ENCODE measurements at places on chromosomes 11 and 22. TPM values are rescaled to one million over a fixed set of nuclear protein-coding genes. Genes with fewer than 3 reads are reported as not detected.

KRTAP5-1 gene
- total RNA-seq, result not detected

MS4A15 gene
- total RNA-seq, result not detected

RIMBP3C gene
- total RNA-seq, result 1.6 TPM

DSCAML1 gene
- total RNA-seq, result 0.17 TPM

CCDC116 gene
- total RNA-seq, result not detected

DEPDC5 gene
- total RNA-seq, result 19.7 TPM

CRYAB gene
- 6.1 TPM for total RNA-seq

GRCh38 chr11:45983471-45983845 lies 61.0 kb downstream of the LARGE2 start:
- H3K27me3 ChIP-seq, result no peaks in the 10 kb centered on the region
- no peak overlapping the region for H3K4me3 ChIP-seq
- H3K4me1 ChIP-seq, result peaks cover 29% of the 10 kb centered on the region

- no peaks in the 10 kb centered on the region for H3K27me3 ChIP-seq
- no peaks in the 10 kb centered on the region for H3K36me3 ChIP-seq
- H3K27ac ChIP-seq, result no peak overlapping the region
Measured at GRCh38 chr11:74577624-74578396, 14.6 kb upstream of the POLD3 start.

- H3K4me3 ChIP-seq, result no peak overlapping the region
- no peaks in the 10 kb centered on the region for H3K36me3 ChIP-seq
- H3K27ac ChIP-seq, result no peak overlapping the region
- H3K27me3 ChIP-seq, result no peaks in the 10 kb centered on the region
Measured at GRCh38 chr11:41978945-41979344, 519.5 kb upstream of the LRRC4C start.

DNA sequence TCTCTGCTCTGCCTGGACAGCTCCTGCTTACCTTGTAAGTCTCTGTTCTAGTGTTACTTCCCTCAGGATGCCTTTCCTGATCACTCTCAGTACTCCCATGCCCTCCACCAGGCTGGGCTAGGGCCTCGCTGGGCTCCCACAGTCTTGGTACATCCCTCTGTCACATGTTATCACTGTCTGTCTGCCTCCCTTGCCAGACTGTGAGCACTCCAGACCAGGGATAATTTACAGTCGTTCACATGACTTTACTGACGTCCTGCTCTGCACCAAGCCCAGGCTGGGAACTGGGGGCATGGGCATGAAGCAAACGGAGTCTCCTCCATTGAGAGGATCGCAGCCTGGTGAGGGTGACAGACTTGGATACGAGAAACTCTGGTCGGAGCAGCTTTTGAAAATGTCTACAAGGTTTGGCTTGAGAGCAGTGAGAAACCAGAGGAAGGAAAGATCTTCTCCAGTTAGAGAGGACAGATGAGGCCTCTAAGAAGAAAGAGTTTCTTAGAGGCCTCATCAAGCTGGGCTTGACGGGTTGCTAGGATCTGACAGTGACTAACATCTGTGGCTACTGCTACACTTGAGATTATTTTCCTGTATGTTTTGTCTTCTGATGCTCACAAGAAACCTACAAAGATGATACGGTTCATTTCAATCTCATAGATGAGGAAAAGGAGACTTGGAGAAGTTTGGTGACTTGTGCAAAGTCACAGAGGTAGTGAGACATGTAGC lies 12.5 kb downstream of the USP35 start:
- no peak overlapping the region for H3K4me3 ChIP-seq
- H3K4me1 ChIP-seq, result no peaks in the 10 kb centered on the region
- H3K27me3 ChIP-seq, result no peaks in the 10 kb centered on the region
- DNase-seq, result no peak

DNA sequence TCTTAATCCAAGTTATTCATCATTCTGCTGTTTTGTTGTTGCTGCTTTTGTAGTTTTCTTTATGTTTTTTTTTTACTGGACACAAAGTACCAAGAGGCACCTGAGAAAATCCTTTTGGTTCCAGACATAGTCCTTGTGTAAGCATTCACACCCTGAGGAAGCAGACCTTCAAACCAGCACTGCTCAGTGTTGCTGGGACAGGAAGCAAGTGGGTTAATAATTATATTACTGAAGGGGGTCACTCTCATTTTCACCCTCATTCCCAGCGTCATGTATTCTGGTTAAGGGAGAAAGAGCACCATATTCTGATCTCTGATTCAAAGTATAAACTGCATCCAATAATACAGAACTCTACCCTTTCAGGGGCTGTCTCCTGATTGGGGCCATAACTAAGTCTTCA lies 5.9 kb upstream of the ALKBH3 start:
- no peak overlapping the region for H3K4me3 ChIP-seq
- DNase-seq, result no peak
- H3K27me3 ChIP-seq, result peaks cover 30% of the 10 kb centered on the region
- no peaks in the 10 kb centered on the region for H3K36me3 ChIP-seq
- no peak overlapping the region for H3K27ac ChIP-seq
- H3K4me1 ChIP-seq, result no peaks in the 10 kb centered on the region

- H3K36me3 ChIP-seq, result no peaks in the 10 kb centered on the region
- H3K4me3 ChIP-seq, result no peak overlapping the region
- H3K4me1 ChIP-seq, result peaks cover 6% of the 10 kb centered on the region
- no peak overlapping the region for H3K27ac ChIP-seq
- DNase-seq, result no peak
- H3K27me3 ChIP-seq, result no peaks in the 10 kb centered on the region
Measured at GRCh38 chr11:16191868-16192240, 164.5 kb downstream of the SOX6 start.

GRCh38 chr11:123838199-123838598 lies 32.0 kb upstream of the OR6M1 start:
- no peak overlapping the region for H3K27ac ChIP-seq
- no peak for DNase-seq
- no peaks in the 10 kb centered on the region for H3K36me3 ChIP-seq

GRCh38 chr11:129695571-129696308 lies 119.9 kb upstream of the TMEM45B start:
- H3K27me3 ChIP-seq, result no peaks in the 10 kb centered on the region
- H3K27ac ChIP-seq, result no peak overlapping the region
- DNase-seq, result peak; percentile 89
- no peaks in the 10 kb centered on the region for H3K36me3 ChIP-seq
- H3K4me1 ChIP-seq, result no peaks in the 10 kb centered on the region

GRCh38 chr22:42268852-42269410 lies 1.5 kb downstream of the TCF20 start:
- H3K27ac ChIP-seq, result peak overlapping the region; percentile 79
- H3K4me3 ChIP-seq, result peak overlapping the region; percentile 93
- no peak for DNase-seq
- peaks cover 6% of the 10 kb centered on the region for H3K27me3 ChIP-seq

- H3K27me3 ChIP-seq, result no peaks in the 10 kb centered on the region
- no peak for DNase-seq
- H3K4me3 ChIP-seq, result no peak overlapping the region
Measured at GRCh38 chr22:33745501-33745900, 174.8 kb downstream of the LARGE1 start.

GRCh38 chr11:60786811-60787567 lies 1.9 kb downstream of the MS4A10 start:
- H3K36me3 ChIP-seq, result no peaks in the 10 kb centered on the region
- DNase-seq, result no peak
- H3K27ac ChIP-seq, result no peak overlapping the region
- no peaks in the 10 kb centered on the region for H3K4me1 ChIP-seq
- no peak overlapping the region for H3K4me3 ChIP-seq
- H3K27me3 ChIP-seq, result no peaks in the 10 kb centered on the region

DNA sequence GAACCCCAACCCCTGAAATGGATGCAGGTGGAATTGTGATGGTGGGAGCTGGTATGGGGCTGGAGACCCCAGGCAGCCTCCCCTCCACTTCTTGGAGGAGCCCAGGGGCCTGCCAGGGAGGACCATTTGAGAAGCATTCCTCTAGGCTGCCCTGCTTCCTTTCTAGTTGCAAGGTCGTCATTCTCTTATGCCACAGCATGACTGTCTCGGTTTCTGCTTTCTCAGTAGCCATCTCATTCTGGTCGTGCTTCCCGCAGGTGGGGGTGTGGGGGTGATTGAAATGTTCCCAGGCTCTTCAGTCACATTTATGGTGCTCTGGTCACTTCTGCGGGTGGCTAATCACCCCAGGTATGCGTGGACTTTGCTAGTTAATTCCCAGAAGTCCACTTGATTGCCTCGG lies 223.7 kb upstream of the TBCEL start:
- no peaks in the 10 kb centered on the region for H3K27me3 ChIP-seq
- no peak for DNase-seq
- H3K36me3 ChIP-seq, result no peaks in the 10 kb centered on the region
- H3K4me3 ChIP-seq, result no peak overlapping the region
- H3K4me1 ChIP-seq, result no peaks in the 10 kb centered on the region
- H3K27ac ChIP-seq, result no peak overlapping the region

GRCh38 chr11:123519055-123519796 lies 89.2 kb downstream of the GRAMD1B start:
- 0 out of 2 replicates have a peak overlapping the region, but pooled peaks have one; percentile 45 for H3K27ac ChIP-seq
- H3K36me3 ChIP-seq, result no peaks in the 10 kb centered on the region
- H3K4me3 ChIP-seq, result no peak overlapping the region
- peak; percentile 26 for DNase-seq
- H3K27me3 ChIP-seq, result no peaks in the 10 kb centered on the region
- H3K4me1 ChIP-seq, result peaks cover 35% of the 10 kb centered on the region

DNA sequence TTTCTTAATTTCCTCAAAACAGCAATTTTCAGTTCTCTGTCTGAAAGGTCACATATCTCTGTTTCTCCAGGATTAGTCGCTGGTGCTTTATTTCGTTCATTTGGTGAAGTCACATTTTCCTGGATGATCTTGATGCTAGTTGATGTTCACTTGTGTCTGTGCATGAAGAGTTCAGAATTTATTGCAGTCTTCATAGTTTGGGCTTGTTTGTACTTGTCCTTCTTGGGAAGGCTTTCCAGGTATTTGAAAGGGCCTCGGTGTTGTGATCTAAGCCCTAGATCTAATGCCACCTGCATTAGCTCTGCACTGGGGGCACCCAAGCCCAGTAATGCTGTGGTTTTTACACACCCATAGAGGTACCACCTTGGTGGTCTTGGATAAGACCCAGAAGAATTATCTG lies 228.9 kb downstream of the GUCY1A2 start:
- H3K4me3 ChIP-seq, result no peak overlapping the region
- no peak overlapping the region for H3K27ac ChIP-seq
- DNase-seq, result no peak
- H3K36me3 ChIP-seq, result no peaks in the 10 kb centered on the region
- H3K27me3 ChIP-seq, result no peaks in the 10 kb centered on the region
- H3K4me1 ChIP-seq, result peaks cover 22% of the 10 kb centered on the region

GRCh38 chr11:76660533-76661305 lies 9.8 kb downstream of the LRRC32 start:
- H3K4me3 ChIP-seq, result no peak overlapping the region
- no peaks in the 10 kb centered on the region for H3K36me3 ChIP-seq
- H3K27ac ChIP-seq, result no peak overlapping the region
- no peaks in the 10 kb centered on the region for H3K27me3 ChIP-seq
- DNase-seq, result no peak
- H3K4me1 ChIP-seq, result no peaks in the 10 kb centered on the region

GRCh38 chr11:69200331-69201065 lies 44.8 kb downstream of the SMIM38 start:
- H3K27ac ChIP-seq, result no peak overlapping the region
- H3K4me3 ChIP-seq, result no peak overlapping the region
- no peaks in the 10 kb centered on the region for H3K27me3 ChIP-seq

DNA sequence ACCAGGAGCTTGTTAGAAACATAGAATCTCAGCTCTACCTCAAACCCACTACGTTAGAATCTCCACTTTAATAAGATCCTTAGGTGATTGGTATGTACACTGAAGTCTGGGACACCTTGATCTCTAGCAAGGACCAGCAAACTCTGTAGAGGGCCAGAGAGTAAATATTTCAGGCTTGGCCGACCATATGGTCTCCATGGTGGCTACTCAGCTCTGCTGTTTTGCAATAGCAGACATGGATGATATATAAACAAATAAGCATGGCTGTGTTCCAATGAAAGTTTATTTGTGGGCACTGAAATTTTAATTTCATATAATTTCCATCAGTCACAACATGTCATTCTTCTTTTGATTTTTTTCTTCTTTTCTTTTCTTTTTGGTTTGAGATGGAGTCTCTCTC lies 23.9 kb downstream of the UBASH3B start:
- H3K27me3 ChIP-seq, result no peaks in the 10 kb centered on the region
- H3K4me3 ChIP-seq, result no peak overlapping the region
- no peaks in the 10 kb centered on the region for H3K4me1 ChIP-seq
- H3K36me3 ChIP-seq, result no peaks in the 10 kb centered on the region
- H3K27ac ChIP-seq, result no peak overlapping the region

GRCh38 chr11:118625036-118625690 lies 17.7 kb downstream of the PHLDB1 start:
- H3K27me3 ChIP-seq, result no peaks in the 10 kb centered on the region
- H3K4me3 ChIP-seq, result no peak overlapping the region
- peaks cover 10% of the 10 kb centered on the region for H3K36me3 ChIP-seq

GRCh38 chr11:98549571-98549970 lies 471.2 kb upstream of the CNTN5 start:
- H3K36me3 ChIP-seq, result no peaks in the 10 kb centered on the region
- H3K4me3 ChIP-seq, result no peak overlapping the region
- no peaks in the 10 kb centered on the region for H3K4me1 ChIP-seq

DNA sequence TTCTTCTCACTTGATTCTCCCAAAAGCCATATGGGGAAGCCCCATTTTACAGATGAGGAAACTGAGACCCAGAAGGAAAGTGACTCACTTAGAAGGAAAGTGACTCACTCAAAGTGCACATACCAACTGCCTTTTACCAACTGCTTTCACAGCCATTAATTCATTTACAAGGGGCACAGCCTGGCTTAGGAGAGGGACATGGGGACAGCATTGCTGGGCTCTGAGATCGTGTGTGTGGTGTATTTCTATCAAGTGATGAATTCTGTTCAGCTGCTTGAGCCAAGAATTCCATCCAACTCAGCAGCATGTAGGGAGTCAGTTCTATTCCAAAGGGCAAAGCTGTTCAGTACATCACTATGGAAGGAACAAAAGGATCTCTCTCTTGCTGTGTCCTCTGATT lies 23.5 kb upstream of the PAK1 start:
- H3K4me3 ChIP-seq, result no peak overlapping the region
- no peaks in the 10 kb centered on the region for H3K36me3 ChIP-seq
- DNase-seq, result no peak
- no peak overlapping the region for H3K27ac ChIP-seq
- H3K27me3 ChIP-seq, result no peaks in the 10 kb centered on the region
- H3K4me1 ChIP-seq, result peaks cover 6% of the 10 kb centered on the region

- H3K27me3 ChIP-seq, result no peaks in the 10 kb centered on the region
- no peaks in the 10 kb centered on the region for H3K4me1 ChIP-seq
- no peaks in the 10 kb centered on the region for H3K36me3 ChIP-seq
- no peak overlapping the region for H3K4me3 ChIP-seq
Measured at GRCh38 chr11:22730319-22730718, 63.9 kb downstream of the GAS2 start.

- no peak overlapping the region for H3K27ac ChIP-seq
- H3K36me3 ChIP-seq, result no peaks in the 10 kb centered on the region
- H3K4me1 ChIP-seq, result peaks cover 19% of the 10 kb centered on the region
- no peaks in the 10 kb centered on the region for H3K27me3 ChIP-seq
- H3K4me3 ChIP-seq, result peak overlapping the region; percentile 73
- DNase-seq, result no peak
Measured at GRCh38 chr11:82899957-82900276, 313 bp downstream of the PRCP start.

GRCh38 chr11:31643857-31644256 lies 134.3 kb downstream of the ELP4 start:
- no peak for DNase-seq
- H3K36me3 ChIP-seq, result no peaks in the 10 kb centered on the region
- no peak overlapping the region for H3K4me3 ChIP-seq
- H3K4me1 ChIP-seq, result no peaks in the 10 kb centered on the region

- no peaks in the 10 kb centered on the region for H3K36me3 ChIP-seq
- no peak overlapping the region for H3K4me3 ChIP-seq
- no peaks in the 10 kb centered on the region for H3K4me1 ChIP-seq
- DNase-seq, result no peak
- H3K27me3 ChIP-seq, result peaks cover 49% of the 10 kb centered on the region
- H3K27ac ChIP-seq, result no peak overlapping the region
Measured at GRCh38 chr22:22935056-22935545, 47.5 kb downstream of the IGLL5 start.

Measured in GM23338 (cell line).